G401 (cell line): ENCODE measurements at places on chromosomes 12 and 14. TPM values are rescaled to one million over a fixed set of nuclear protein-coding genes. Genes with fewer than 3 reads are reported as not detected.

ETV6 gene
- 1.3 and 1.8 TPM in 2 replicates for total RNA-seq

RDH11 gene
- 71.6 and 97.4 TPM in 2 replicates for total RNA-seq

ANKS1B gene
- total RNA-seq, result not detected in 2 replicates

TESPA1 gene
- total RNA-seq, result not detected in 2 replicates

SLC10A1 gene
- total RNA-seq, result not detected in 2 replicates

RTL1 gene
- total RNA-seq, result not detected in 2 replicates

GLT8D2 gene
- total RNA-seq, result 9.5 and 19.2 TPM in 2 replicates

NR1H4 gene
- total RNA-seq, result not detected in 2 replicates

SYT10 gene
- total RNA-seq, result not detected in 2 replicates

NELL2 gene
- total RNA-seq, result not detected in 2 replicates

CLEC12A gene
- not detected in 2 replicates for total RNA-seq

PLCZ1 gene
- not detected in 2 replicates for total RNA-seq

HOXC12 gene
- not detected in 2 replicates for total RNA-seq

SPIC gene
- total RNA-seq, result not detected in 2 replicates

AGAP2 gene
- total RNA-seq, result 11.0 and 11.3 TPM in 2 replicates

CRIP2 gene
- total RNA-seq, result 184 and 209 TPM in 2 replicates

CIROP gene
- not detected in 2 replicates for total RNA-seq

FAM186B gene
- 0.06 TPM in 1 of 2 replicates, not detected in the other for total RNA-seq

TBC1D30 gene
- total RNA-seq, result 11.4 and 16.0 TPM in 2 replicates

PLEKHG7 gene
- total RNA-seq, result not detected in 2 replicates

NINJ2 gene
- 0.31 and 5.0 TPM in 2 replicates for total RNA-seq

PRR4 gene
- 9.2 TPM in 1 of 2 replicates, not detected in the other for total RNA-seq

CHGA gene
- total RNA-seq, result 0.24 TPM in 1 of 2 replicates, not detected in the other

PROX2 gene
- not detected in 2 replicates for total RNA-seq

WNT1 gene
- not detected in 2 replicates for total RNA-seq

ADGRD1 gene
- 0.51 TPM in 1 of 2 replicates, not detected in the other for total RNA-seq

DNAJC22 gene
- total RNA-seq, result 3.2 and 4.1 TPM in 2 replicates

KRT82 gene
- total RNA-seq, result not detected in 2 replicates

GPR135 gene
- 0.06 and 0.71 TPM in 2 replicates for total RNA-seq

SDR9C7 gene
- not detected in 2 replicates for total RNA-seq

STAB2 gene
- total RNA-seq, result not detected in 2 replicates

EPYC gene
- total RNA-seq, result not detected in 2 replicates
